DMS 273 treated with DMSO at 0.1 percent for 48 hours (cell line): ENCODE measurements at places on chromosomes 7 and 10.

GRCh38 chr10:129386415-129387257 lies 80.4 kb upstream of the MGMT start:
- DNase-seq = no peak

- no peak for DNase-seq
These were observed 361.4 kb upstream of the NPSR1 start for GRCh38 chr7:34296663-34297062.

DNA sequence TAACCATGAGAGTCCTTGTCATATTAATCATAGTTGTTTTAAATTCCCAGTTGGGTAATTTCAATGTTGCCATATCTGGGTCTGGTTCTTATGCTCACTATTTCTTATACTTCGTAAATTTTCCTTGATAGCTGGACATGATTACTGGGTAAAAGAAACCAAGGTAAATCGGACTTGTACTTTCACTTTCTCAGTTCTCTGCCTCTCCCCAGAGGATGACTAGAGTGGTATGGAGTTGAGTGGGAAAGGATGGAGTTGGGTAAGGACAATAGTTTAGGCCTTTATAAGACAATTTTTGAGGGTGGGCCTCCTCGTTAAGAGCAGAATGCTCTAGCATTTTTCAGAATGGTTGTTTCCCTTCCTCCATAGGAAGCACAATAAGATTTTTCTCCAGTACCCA lies 106.1 kb downstream of the CRPPA start:
- no peak for DNase-seq

- no peak for DNase-seq
These were observed 25.7 kb downstream of the GOLGA7B start for GRCh38 chr10:97875391-97875790.

- DNase-seq = no peak
These were observed 12.8 kb upstream of the MMP21 start for GRCh38 chr10:125788156-125789034.

GRCh38 chr10:131009791-131010190 lies 301.7 kb downstream of the TCERG1L start:
- no peak for DNase-seq

GRCh38 chr10:126851414-126852108 lies 53.7 kb upstream of the DOCK1 start:
- no peak for DNase-seq

GRCh38 chr7:84629640-84630318 lies 435.2 kb upstream of the SEMA3A start:
- no peak for DNase-seq
